ENCODE measurements at places on chromosomes 5 and 9.

GRCh38 chr5:120532835-120533234 is 68.7 kb downstream of the PRR16 start:
- no peak for DNase-seq

- no peak for DNase-seq
These were observed 776.6 kb upstream of the CDH9 start for GRCh38 chr5:27814983-27815382.

GRCh38 chr9:123423311-123423640 is 67.3 kb downstream of the CRB2 start:
- DNase-seq: no peak

GRCh38 chr9:125694478-125694877 is 12.5 kb downstream of the MAPKAP1 start:
- no peak for DNase-seq

- DNase-seq: peak; percentile 81
These were observed 10.6 kb upstream of the PPP1R26 start for GRCh38 chr9:135468854-135469521.

- DNase-seq: peak; percentile 77
These were observed 60.7 kb downstream of the HRH2 start for GRCh38 chr5:175718401-175719108.

- DNase-seq: no peak
These were observed 159.9 kb upstream of the FER start for GRCh38 chr5:108587821-108588220.

GRCh38 chr5:67353500-67354450 is 157.2 kb upstream of the CD180 start:
- DNase-seq: no peak

- no peak for DNase-seq
These were observed 11.7 kb upstream of the TRIM14 start for GRCh38 chr9:98130576-98131228.

- DNase-seq: no peak
These were observed 15.4 kb upstream of the CCIN start for GRCh38 chr9:36153746-36154145.

GRCh38 chr9:89874351-89875321 is 269.8 kb downstream of the GADD45G start:
- DNase-seq: no peak

DNA sequence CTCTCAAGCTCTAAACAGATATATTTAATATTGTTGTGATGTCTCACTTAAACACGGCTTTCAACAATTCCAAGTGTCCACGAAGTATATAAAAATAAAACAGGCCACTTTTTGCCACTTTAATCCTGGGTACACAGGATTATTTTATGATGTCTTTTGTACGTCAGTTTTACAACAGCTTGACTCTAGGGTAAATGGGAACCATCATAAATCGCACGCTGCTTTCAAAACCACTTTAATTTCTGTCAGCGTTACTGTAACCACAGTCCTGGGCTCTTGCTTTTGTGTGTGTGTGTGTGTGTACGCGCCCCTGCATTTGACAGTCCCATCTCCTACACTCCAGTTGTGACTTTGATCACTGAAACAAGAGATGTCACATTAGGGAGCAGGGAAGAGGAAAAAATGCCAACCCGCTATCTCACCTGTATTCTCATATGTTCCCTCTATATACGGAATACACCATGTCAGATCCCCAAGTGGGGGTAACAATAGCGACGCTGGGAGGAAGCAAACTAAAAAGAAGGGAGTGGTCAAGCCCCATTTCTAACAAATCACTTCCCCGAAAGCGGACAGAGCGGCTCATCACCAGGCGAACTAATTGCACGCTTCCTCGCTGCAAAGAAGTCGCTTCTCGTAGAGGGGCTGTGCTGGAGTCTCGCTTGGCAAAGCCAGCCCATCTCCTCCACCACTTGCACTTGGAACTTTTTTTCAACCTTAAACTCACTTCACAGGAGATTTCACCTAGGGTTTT is 1.2 kb downstream of the BNC2 start:
- DNase-seq: no peak

- DNase-seq: peak; percentile 59
These were observed 50.3 kb downstream of the SLC22A5 start for GRCh38 chr5:132419502-132420468.

DNA sequence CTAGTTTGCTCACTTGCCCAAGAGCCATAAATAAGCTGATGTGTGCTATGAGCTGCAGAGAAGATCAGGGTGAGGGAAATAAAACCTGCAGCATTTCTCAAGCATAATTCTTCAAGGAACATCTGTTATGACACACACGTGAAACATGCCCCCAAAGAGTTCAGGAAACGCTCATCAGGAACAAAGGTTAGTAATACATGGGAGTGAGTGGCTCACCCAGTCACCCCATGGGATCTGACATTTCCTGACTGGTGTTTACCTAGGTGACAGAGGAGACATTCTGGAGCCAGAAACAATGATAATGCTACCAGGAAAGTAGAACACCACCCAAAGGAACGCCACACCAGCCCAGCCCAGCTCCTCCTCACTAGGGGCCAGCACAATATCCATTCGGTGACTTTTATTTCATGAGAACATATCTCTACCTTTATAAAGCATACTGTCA is 66.0 kb downstream of the FRMD3 start:
- no peak for DNase-seq

DNA sequence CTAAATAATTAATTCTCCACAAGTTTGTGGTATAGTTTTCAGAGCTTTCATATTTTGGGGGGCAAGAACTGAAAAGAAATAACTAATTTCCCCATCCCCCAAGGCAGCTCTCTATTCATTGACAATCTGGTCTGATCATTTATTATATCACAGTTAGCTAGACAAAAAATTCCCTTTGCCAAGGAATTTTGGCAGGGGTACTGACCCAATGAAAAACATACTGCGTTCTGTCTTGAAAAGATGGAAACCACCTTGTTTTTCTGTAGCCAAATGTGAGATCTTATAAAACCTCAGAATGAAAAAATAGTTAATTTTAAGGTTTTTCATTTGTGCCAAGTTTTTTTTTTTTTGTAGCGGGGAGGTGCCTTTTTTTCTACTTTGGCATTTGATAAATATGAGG is 1008.9 kb downstream of the EFNA5 start:
- DNase-seq: no peak

DNA sequence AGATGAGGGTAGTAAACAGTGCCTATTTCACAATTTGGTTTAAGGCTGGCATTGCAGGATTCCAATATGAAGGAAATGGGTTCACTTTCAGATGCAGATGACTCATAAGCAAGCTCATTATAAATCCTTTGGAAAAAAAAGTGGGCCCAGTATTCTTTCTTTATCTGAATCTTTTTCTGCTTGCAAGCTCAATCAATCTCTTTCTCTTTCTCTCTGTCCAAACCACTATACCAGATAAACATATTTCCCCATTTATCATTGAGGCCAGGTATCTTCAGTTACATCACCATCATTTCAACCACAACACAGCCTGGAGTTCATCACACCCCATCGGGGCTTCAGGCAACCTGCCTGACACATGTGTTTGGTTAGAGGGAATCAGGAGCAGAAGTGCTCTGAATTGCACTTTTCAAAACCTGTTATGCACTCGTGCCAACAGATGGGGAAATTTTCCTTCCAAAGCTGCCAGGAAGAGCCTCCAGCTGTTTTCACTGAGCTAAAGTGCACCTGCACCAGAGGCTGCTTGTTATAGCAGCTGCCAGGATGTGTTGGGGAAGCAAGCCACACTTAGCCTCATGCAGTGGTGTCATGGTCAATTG is 30.0 kb upstream of the MAMDC2 start:
- DNase-seq: no peak

DNA sequence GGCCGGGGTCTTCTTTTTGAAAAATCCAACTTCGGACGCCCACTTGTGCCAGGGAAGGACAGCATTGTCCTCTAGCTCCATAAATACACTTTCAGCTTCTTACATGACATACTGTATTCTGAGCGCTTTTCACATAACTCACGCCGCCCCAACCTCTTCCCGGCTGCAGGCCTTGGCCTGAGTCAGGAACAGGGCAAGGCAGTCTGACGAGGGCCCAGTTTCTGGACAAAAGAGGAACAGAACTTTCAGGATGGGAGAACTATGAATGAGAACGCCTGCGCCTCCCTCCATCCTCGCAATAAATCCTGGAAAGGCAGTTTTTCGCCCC is 650 bp downstream of the DCTN4 start:
- no peak for DNase-seq

GRCh38 chr9:94818178-94818541 is 91.7 kb downstream of the AOPEP start:
- DNase-seq: no peak

- no peak for DNase-seq
These were observed 1.2 kb downstream of the B4GALT7 start for GRCh38 chr5:177601126-177601525.

Data from activated CD4-positive, alpha-beta T cell treated with anti-CD3 and anti-CD28 coated beads, Interleukin-2, amount 50 U/mL, for 48 hours (primary cell).